ENCODE measurements at places on chromosomes 2 and 18.

DNA sequence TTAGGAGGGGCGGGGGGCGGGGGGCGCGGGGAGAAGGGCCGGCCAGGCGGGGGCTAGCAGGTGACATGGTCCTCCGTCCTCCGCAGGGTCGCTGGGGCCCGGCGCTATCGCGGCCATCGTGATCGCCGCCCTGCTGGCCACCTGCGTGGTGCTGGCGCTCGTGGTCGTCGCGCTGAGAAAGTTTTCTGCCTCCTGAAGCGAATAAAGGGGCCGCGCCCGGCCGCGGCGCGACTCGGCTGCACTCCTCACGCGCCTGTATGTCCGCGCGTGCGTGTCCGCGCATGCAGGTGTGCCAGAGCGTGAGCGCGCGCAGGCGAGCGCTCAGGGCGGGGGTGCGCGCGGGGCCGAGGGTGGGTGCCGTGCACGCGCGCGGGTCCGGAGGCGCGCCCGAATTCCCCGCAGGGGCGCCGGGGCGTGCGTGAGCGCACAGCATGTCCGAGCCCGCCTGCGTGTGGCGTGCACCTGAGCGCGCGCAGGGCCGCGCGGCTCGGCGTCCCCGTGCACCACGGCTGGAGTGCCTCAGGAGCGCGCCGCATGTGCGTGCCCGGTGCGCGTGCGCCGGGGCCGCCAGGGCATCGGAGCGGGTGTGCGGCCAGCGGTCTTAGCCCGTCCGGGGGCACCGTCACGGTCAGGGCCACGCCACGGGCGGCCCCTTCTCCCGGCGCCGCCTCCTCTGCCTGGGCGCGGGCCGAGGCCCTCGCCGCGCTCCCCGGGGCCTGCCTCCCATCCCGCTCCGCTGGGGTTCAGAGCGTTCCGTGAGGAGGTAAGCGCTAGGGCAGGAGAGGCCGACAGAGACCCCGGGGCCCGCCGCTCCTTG is 6.3 kb downstream of the SNORC start:
- DNase-seq: peak; percentile 77

DNA sequence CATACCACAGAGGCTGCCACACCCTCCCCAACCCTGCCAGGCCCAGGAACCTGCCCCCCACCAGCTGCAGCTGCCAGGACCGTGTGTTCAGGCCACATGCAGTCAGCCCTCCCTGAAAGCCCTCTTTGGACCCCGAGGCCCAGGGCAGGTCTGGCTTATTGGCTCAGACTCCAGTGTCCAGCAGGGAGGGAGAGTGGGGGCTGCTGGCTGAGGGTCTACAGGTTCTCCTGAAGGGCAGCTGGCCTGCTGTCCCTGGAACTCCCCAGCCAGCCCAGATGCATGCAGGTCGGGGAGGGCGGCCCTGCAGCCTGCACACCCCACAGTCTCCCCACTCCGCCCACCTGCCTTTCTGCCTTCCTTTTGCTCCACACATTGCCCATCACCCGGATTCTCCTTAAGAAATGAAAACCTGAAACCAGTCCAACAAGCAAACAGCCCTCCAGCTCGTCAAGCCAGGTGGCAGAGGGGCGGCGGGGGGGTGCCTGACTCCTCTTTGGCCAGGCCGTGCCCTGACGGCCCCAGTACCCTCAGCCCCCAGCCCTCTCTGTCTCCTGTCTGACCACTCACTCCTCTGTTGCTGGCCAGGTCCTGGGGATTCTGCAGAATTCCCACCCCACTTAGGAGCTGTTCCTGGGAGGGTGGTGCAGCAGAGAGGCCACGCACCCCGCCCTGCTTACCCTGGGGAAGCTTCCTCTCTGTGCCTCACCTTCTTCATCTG is 18.0 kb downstream of the GPR35 start:
- no peak for DNase-seq

- DNase-seq: peak; percentile 99
Measured at GRCh38 chr2:81942136-81942680, 1637.7 kb upstream of the LRRTM1 start.

GRCh38 chr2:104820126-104820525 is 33.8 kb upstream of the POU3F3 start:
- DNase-seq: no peak

DNA sequence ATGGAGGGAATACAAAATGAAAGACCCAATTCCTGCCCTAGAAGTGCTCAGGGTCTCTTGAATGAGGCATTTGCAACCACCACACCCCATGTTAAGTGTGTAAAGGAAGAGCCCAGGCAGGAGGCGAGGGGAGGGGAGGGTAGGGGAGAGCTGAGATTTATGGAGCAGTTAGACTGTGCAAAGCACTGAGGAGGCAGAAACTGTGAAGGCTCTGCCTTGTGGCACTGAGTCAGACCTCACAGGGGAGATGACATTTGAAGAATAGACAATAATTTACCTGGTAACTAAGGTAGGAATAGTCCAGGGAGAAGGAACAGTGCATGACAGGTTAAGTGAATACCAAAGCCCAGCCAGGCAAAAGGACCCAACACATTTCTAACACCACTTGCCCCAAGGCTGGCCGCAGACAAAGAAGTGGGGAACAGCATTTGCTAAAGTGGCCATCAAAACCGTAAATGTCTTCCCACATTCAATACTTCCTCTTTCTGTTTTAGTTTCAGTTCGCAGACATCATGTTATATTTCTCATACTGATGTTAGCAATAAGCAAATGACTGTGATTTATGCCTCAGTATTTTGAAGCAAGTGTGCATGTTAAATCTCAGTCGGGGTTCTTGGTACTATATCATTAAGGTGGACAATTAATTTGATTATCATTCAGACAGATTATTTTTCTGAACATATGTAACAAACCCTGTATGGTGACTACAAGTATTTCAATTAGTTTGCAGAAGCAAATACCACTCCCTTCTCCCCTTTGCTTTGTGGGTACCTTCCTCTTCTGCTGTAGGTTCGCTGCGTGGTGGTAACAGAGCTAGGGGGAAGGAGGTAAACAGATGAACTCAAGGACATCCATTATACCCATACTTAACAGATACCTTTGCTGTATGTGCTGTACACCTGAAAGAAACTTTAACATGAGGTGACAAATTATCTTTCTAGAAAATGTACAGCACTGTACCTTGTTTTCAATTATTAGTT is 27.5 kb downstream of the CDH20 start:
- DNase-seq: no peak

DNA sequence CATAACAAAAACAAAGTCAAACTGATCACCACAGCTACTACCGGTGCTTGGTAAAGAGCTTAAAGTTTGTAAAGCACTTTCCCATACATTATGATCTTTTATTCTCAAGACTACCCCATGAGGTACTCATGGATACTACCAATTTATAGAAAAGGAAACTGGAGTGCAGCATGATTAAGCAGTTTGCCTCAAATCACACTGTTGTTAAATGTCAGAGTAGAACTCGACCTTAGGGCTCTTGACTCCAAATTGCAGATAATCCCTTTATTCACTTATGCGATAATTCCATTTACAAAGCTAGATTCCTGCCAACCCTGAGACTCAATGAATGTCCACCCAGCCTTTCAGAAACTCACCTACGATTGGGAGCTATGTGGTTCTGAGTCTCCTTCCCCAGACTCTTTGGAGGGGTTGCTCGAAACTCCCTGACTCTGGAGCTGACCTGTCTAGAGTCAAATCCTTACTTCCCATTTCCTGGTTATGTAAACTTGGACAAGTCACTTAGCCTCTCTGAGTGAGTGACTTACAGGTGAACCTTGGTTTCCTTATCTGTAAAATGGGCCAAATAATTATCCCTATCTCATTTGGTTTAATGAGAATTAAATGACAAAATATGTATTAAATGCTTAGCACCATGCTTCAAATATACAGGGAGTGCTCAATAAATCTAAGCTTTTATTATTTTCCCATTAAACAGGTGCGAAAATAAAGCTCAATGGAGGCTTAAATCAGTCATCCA is 47.4 kb downstream of the PSD4 start:
- DNase-seq: no peak
